ENCODE measurements at places on chromosomes 12 and 14.

DNA sequence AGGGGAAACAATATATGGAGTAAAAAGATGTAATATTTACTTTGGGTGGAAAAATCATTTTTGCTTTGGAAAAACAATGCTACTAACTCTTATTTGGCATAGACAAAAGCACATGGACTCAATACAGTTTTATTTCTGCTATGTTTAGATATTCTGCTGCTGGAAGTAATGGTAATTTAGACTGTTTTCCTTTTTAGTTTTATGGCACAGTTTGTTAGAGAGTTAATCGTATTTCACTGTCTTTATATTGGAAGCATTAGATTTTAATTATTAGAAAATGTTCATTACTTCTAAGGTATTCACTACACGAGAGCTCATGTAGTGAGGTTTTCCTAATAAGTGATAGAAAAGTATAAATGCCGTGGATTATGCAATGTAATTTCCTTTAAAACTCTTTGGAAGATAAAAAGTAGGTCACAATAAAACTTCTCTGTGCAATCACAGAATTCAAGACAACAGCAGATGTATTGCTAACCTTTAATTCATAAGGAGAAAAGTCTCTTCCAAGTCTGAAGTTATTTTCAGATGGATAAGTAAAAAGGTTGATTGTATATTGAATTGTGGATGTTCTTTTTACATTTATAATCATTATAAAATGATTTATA is 851.8 kb downstream of the TMTC2 start:
- DNase-seq = no peak

GRCh38 chr12:129997239-129997638 is 93.4 kb upstream of the TMEM132D start:
- no peak for DNase-seq

- DNase-seq = no peak
Measured at GRCh38 chr14:90851327-90852036, 35.3 kb upstream of the TTC7B start.

- no peak for DNase-seq
Measured at GRCh38 chr12:28973491-28973890, 175.6 kb upstream of the FAR2 start.

DNA sequence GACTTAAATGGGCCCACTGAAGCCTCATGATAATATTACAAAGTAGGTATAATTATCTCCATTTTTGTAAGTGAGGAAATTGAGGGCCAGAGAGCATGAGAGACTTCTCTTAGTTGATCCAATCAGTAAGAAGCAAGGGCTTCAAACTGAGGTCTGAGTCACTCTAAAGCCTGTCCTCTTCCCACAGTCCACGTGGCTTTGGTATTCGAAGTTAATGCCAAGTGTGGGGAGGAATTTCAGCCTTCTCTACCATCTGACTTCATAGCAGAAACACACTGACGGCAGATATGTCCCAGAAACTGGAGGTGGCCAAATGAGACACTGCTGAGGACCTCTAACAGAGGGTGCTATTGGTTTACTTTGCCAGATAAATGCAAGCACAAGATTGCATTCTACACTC is 114.4 kb upstream of the OVCH1 start:
- no peak for DNase-seq

DNA sequence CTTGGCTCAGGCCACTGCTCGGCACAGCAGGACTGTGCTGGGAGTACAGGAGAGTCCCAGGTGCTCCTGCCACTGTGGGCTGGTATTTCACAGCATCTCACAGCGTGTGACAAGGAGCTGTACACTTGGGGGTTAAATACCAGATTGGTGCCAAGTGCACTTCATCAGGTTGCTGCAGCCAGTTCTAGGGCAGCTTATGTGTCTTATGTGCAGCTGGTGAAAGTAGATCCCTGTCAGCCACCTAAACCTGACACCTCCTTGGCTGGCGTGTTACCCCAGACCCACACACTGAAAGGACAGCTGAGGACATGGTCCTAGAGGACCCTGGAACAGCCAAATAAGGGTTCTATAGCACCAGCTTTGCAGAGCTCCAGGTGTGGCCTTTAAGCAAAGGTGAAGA is 18.9 kb downstream of the PLEKHH1 start:
- no peak for DNase-seq

DNA sequence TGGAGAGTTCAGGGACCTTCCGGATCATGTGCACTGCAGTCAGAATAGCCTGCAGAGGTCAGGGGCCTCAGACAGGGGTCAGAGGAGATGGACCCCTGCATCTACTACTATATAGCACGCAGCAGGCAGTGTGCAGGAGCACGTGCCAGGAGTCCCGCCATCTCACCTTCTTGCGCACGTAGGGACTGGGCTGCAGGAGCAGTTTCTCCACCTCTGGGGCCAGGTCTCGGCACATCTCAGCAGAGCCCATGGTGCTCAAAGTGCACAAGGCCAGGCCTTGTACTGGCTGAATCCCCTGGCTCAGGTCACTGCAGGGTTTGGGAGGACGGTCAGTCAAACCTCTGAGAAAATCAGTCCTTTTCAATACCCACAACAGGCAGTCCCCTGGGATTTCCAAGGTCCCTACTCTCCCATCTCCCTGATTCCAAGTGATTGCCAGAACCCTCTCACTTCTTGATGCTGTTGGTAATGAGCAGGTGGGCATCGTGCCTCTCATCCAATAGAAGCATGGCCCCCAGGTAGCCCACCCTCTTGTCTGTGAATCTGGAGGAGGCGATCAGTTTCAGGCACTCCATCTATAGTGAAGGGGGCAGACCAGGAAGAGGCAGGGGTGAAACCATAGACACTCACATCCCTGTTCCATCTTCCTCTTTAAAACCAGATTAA is 1.3 kb downstream of the AP1G2 start:
- no peak for DNase-seq

GRCh38 chr12:64103825-64104740 is 118.0 kb downstream of the KICS2 start:
- DNase-seq = no peak

DNA sequence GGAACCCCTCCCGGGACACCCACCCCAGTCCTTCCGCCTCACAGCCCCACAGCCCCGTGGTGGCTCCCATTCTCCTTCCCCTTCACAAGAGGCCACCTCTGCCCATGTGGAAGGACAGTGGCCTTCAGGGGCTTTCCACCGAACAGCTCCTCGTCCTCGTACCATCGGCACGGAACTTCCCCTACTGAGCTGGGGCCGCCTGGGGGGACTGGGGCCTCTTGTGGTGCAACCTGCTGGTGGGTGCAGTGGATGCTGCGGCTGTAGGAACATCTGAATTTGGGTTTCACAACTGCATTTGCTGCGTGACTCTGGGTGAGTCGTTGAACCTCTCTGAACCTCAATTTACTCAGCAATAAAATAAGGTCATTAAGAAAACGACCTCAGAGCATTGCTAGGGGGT is 50.9 kb downstream of the RFLNA start:
- no peak for DNase-seq

DNA sequence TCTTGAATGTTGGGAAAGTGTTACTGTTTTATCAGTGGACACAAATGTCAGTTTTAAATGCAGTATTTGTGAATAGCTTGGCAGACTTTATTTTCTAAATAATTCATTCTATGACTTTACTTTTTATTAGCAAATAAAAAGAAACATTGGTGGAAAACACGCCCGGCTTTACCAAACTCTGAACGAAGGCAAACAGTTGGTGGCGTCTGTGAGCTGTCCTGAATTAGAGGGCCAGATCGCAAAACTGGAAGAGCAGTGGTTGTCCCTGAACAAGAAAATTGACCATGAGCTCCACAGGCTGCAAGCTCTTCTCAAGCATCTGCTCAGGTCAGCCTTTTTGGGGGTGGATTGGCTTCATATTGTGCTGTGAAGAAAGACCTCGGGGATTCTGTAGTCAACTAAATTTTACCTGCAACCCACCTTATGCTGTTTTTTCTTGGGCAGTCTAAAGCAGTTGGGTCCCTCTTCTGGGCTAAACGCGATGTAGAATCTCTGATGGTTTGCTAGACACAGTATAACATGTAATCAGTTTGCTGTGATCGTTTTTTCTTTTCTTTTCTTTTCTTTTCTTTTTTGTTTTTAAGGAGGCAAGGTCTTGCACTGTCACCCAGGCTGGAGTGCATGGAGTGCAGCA is 156.4 kb downstream of the ESR2 start:
- no peak for DNase-seq

DNA sequence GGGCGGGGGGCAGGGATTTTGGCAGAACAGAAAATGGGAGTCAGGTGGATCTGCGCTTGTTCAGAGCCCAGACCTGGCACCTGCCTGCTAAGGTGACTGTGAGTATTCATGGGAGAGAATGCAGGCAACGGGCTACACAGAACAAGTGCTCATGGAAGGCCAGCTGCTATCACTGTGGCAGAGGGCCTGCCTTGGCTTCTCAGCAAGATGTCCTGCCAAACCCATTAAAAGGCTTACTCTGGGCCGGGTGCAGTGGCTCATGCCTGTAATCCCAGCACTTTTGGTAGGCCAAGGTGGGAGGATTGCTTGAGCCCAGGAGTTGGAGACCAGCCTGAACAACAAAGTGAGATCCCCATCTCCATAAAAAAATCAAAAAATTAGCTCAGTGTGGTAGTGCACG is 21.0 kb downstream of the DIO3 start:
- DNase-seq = no peak

GRCh38 chr14:21258889-21259787 is 10.1 kb downstream of the HNRNPC start:
- DNase-seq = no peak

- DNase-seq = no peak
Measured at GRCh38 chr14:69662636-69663299, 51.4 kb downstream of the SUSD6 start.

GRCh38 chr12:16330560-16330959 is 16.9 kb upstream of the MGST1 start:
- DNase-seq = no peak

- DNase-seq = no peak
Measured at GRCh38 chr12:9868311-9868801, 798 bp downstream of the CLEC2B start.

DNA sequence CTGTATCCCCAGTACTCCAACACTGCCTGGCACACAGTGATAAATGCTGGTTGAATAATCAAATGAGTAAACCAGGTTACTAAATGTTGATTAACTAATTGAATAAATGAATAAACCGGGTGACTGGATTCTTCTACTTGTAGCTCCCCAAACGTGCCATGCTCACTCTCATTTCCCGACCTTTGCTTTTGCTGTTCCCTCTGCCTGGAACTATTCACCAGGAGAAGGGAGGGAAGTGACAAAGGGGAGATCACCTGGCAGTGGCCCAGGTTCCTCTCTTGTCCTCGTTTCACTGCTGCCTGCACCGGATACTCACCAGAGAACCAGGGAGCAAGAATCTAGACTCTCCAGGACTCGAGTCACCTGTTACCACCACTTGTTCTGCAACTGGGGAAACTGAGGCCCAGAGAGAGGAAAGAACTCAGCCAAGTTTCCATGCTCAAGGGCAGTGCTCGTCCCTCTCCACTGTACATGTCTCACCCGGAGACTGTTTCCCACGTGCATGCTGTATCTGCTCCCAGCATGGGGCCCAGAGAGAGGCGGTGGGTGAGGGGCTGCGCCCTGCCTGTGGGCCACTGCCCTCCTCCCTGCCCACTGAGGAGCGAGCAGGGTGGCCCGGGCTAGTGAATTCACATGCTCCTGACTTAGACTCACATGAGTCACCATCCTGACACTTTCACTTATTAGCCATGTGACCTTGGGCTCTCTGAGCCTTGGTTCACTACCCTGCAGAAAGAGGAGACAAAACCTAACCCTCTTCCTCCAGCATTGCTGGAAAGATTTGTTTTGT is 17.7 kb upstream of the POP5 start:
- DNase-seq = no peak

DNA sequence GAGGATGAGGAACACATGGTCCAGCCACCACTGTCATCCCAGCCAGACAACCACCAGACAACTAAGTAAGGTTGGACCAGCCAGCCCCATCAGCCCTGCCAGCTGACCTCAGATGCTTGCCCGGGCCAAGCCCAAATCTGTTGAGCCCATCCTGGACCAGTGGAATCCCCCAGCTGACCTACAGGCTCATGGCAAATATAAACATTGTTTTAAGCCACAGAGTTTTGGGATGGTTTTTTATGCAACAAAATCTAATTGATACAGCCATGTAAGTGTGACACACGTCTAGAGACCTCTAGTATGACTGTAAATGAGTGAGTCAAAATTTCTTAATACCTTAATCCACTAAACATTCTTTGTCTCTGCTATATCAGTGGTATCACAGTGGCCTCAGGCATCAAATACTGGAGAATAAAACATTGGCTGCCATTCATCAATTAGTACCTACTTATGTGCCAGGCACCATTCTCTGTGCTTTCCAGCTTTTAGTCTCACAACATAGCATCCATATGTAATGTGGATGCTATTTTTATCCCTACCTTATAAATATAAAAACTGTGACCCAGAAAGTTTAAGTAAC is 24.2 kb upstream of the NT5DC3 start:
- DNase-seq = no peak

- no peak for DNase-seq
Measured at GRCh38 chr14:51473808-51474565, 177.7 kb upstream of the FRMD6 start.

DNA sequence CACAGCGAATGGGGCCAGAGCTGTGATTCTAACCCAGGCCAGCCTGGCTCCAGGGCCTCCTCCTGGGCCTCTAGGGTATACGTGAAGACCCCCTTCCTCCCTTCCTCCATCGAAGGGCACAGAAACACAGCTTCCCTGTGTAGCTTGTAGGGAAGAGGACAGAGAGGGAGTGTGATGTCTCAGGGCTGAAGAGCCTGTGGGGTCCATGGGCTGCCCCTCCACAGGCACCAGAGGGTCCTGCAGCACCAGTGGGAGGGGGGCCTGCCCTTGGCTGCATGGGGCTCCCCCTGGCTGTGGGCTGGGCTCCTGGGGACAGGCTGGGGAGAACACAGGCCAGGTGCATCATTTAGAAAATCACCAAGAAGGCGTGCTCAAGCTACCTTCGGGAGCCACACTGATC is 178.5 kb downstream of the CALM1 start:
- no peak for DNase-seq

- DNase-seq = no peak
Measured at GRCh38 chr14:54597795-54598443, 31.0 kb downstream of the SAMD4A start.

DNA sequence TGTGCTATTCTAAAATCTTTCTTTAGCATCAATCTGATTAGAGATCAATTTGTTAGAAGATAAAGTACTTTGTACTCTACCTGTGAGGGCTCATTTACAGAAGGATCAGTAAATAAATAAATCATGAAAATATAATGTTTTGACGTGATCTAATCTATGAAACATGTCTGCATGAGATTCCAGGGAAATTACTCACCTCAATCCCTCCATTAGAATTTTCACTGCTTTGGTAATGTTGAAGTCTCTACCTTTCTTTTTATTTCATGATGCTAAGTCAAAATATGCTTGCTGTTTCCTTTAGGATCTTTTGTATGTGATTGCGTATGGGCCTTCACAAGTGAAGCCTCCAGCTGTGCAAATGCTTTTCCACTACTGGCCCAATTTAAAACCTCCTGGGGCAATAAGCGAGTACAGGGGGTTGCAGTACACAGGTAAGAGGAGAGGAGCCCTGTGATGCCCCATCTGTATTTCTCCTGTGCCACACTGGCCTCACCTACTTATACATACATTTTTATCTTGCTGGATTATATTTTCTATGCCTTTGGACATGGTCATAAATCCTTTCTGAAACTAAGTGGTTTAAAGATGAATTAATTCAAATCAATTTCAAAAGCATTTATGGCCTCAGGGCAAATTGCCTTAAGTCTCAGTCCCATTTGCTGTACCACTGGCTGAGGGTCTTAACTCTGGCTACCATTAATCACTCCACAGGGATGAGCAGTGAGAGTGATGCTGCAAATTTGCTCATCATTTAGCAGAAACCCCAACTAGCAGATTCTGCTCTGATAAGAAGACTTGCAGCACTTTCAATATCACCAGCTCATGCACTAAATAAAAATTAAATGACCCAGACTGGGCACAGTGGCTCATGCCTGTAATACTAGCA is 66.4 kb downstream of the UNC79 start:
- DNase-seq = no peak

GRCh38 chr12:104623883-104624282 is 167.1 kb downstream of the CHST11 start:
- DNase-seq = no peak

All from hippocampal formation (tissue), 2 donors.